ENCODE measurements at places on chromosomes 13 and 19.

DNA sequence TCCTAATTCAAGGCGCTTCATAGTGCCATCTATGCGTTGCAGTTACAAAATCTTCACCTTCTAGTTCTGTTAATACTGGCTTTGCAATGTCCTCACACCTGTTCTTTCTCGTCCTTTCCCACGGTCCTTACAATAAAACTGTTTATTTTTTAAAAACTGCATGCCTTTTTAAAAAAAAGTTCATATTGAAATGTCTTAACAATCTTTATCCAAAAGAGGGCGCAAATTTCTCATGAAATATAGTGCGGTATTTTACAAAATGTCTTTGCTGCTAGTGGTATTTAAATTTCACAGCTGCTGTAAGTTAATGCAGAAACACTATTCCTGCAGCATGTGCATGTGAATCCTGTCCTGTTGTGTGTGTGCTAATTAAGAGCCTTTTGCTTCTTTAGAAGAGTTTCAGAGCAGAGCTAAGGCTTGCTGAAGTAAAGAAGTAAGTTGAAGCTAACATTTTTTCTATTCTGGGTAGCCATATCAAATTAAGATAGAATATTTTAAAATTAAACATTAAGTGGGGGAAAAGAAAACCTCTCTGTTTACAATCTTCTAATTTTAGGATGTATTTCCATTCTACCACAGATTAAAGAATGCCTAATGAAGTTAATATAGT is 15.8 kb upstream of the CLDN10 start:
- DNase-seq: peak; percentile 46

DNA sequence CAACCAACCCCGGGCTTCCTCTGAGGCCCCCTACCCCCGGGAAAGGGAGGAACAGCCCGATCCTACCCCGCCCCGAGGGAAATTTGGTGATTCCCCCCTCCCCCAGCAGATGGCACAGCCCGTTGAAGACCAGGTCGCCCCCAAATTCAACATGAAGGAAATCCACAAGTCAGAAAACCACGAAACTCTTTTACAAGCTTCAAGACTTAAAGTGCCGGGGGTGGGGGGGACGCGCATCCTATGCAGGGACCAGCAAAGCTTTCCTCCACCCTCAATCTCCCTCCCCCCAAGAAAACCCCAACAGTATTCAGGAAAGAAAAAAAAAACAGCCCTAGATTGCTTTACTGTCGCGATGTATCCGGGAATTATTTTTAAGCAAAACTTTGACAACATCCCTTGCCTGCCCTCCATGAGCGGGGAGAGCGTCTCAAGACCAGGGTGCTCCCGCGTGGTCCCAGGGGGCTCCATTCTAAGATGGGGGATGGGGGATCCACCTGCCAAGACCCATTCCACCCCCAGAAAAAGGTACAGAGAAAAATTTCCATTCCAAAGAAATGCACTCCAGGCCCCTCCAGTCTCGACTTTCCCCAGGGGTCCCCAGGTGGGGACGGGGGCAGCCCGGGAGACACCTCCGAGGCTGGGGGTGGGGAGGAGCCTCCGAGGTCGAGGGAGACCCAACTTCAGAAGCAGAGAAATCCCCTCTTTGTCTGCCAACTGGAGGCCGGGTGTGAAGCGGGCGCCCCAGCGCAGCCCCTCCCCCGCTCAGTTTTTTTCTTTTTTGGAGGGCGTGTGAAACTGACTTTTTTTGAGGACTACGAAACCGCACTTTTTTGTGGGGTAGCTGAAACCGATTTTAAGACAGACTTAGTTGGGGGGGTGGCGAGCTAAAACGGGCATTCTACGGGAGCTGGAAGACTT is 1.5 kb downstream of the TCF3 start:
- peak; percentile 29 for DNase-seq

DNA sequence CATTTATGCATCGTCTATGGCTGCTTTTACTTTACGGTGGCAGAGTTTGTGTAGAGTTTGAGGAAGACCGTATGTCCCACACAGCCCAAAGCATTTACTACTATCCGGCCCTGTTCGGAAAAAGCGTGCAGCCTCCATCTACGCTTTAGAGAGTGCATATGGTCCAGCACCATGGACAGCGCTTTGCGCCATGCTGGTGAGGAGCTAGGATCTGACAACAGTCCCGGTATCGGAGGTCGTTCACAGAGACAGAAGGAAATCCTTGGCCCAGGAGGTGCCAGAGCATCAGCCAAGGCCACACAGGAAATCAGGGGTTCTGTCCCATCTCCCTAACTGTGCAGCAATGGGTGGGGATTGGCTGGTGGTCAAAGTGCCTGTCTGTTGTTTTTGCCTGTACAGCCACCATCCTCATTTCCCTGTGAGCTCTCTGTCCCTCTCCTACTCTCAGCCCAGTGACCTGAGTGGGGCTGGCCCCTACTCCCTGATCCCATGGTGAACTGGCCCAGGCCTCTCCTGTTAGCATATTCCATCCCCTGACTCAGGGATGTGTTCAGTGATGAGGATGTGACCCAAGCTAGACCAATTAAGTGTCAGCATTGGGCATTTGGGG is 16.2 kb upstream of the PRODH2 start:
- peak; percentile 71 for DNase-seq

- no peak for DNase-seq
These were observed 1691.5 kb upstream of the SLC10A2 start for GRCh38 chr13:104757712-104758111.

GRCh38 chr19:48962029-48962848 is 2.9 kb upstream of the FTL start:
- peak; percentile 86 for DNase-seq

GRCh38 chr19:8831832-8832131 is 322 bp downstream of the ZNF558 start:
- DNase-seq: no peak

Measured in suppressor macrophage treated with lipopolysaccharide for 1 hour (primary cell).